ENCODE measurements at places on chromosomes 1 and 21.

DNA sequence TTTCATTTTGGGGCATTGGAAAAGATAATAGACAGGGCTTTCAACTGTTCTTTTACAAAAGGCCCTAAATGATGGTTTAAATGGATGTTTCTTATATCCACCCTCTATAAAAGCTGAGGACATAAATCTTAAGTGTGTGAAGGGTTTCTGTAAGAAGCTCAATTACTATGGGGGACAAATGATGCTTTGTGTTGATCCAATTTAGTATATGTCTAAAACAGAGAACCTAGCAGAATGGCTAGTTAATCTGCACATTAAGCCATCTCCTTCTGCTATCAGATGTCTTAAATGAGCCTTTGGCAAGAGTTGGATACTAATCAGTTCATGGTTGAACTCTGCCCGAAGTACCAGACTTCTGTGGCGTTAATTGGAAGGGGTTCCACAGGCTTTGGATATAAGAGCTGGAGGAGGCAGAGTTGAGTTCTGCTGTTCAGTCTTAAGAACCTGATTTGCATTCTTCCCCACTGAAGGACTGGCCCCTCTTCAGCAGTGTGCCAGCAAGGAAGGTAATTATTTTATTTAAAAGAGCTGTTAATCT lies 43.1 kb downstream of the PTGFRN start:
- DNase-seq, result peak; percentile 19

GRCh38 chr1:170498876-170499275 lies 33.1 kb upstream of the GORAB start:
- no peak for DNase-seq

DNA sequence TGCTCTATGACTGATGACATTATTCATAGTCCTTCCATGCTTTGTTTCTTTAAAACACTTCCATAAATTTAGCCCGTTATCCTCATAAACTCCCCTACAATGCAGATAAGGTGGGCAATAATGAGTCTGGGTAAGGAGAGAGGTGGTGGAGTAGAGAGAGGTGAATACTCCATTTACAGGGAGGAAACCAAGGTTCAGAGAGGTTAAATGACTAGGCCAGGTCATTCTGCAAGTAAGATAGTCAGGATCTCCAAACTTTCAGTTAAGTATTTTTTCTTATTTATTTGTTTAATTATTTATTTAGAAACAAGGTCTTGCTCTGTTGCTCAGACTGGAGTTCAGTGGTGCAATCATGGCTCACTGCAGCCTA lies 26.1 kb downstream of the PAFAH2 start:
- DNase-seq, result no peak

DNA sequence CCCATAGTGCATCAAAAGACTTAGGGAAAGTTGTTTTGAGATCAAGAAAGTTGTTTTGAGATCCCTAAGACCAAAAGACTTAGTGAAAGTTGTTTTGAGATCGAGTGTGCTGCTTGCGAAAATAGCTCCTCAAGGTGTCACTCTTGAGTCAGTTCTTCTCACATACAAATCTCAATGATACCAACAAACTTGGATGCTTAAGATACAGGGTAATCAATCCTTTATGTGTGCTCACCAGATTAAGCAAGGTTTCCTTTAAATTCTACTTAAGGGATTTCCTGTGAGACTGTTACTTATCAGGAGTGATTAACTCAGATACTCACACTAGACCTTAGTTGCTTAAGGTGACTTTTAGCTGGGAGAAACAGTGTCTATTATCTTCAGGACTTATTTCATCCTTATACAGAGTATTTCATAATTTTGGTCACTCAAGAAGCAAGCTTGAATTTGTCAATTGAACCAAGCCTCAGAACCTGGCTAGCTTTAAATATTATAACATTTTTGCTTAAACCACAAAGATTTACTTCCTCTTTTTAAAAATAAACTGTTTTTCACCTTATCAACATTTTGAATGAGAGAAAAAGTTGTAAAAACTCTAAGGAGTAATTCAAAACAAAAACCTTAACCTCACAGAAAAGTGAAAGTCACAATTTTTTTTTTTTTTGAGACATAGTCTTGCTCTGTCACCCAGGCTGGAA lies 8.0 kb upstream of the RLF start:
- peak; percentile 22 for DNase-seq

- no peak for DNase-seq
These were observed 55.6 kb upstream of the FMOD start for GRCh38 chr1:203406446-203407045.

DNA sequence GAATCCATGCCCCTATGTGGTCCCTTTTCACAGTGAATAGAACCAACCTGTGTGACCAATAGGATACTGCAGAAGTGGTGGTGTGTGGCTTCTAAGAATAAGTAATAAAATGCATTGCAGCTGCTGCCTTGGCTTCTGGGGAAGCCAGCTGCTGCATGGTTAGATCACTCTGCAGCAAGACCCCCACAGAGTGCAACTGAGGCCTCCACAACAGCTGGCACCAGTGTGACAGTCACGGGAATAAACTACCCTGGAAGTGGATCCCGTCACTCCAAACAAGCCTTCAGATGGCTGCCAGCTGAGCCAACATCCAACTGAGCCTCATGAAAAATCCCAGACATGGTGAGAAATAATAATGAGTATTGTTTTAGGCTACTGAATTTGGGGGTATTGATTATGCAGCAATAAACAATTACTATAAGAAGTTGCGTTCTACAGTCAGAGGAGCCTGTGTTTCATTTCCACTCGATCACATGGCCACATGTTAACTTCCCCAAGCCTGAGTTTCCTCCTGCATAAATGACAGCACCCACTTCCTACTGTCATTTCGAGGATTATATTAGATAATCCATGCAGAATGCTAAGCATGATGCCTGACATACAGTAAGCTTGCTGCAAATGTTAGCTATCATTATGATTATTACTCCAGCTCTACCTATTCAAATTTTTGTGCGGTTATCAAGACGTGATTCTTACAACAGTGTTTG lies 20.8 kb upstream of the COG2 start:
- no peak for DNase-seq

GRCh38 chr1:62198781-62199125 lies 4.1 kb downstream of the L1TD1 start:
- no peak for DNase-seq

- no peak for DNase-seq
These were observed 26.9 kb upstream of the C1orf174 start for GRCh38 chr1:3926956-3927355.

DNA sequence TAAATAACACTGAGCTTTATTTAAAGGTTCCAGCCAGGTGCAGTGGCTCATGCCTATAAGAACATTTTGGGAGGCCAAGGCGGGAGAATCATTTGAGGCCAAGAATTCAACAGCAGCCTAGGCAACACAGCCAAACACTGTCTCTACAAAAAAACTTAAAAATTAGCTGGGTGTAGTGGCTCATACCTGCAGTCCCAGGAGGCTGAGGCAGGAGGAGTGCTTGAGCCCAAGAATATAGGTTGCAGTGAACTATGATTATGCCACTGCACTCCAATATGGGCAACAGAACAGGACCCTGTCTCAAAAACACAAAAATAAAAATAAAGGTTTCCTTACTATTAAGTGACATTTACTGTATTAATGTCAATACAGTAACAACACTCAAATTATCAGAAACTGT lies 2.1 kb downstream of the TAF12 start:
- DNase-seq, result no peak

- DNase-seq, result no peak
These were observed 36.7 kb downstream of the ZNF695 start for GRCh38 chr1:246971090-246971721.

- DNase-seq, result peak; percentile 93
These were observed 49.6 kb downstream of the HSF2BP start for GRCh38 chr21:43609501-43610340.

DNA sequence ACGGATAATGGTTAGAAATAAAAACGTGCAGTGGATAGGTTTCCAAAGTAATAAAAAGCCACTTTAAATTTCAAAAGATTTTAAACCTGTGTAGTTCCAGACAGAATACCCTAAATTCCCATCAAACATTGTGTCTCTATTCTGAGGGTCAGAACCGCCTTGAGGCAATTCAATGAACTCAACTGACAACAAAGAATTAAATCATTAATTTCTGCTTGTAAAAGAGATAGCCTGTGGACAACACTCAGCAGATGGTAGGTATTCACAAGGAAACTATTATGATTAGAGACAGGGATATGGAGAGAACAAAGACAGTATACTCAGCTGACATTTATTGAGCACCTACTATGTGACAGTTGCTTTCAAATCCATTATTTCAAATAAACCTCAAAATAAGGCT lies 35.1 kb upstream of the JUN start:
- DNase-seq, result no peak

DNA sequence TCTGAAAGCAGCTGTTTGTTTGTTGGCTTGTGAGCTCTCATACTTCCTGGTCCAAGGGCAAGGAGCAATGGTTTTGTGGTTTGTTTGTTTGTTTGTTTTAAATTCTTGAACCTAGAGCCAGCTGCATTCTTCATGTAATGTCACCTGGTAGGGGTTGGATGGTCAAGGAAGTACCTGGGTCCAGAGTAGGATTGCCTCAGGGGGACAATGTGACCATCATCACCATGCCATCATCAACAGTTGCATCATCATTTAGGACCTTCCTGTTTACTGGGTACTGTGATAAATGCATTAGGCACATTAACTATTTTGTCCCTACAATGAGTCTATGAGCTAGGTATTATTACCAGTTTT lies 14.7 kb upstream of the MYOG start:
- no peak for DNase-seq

DNA sequence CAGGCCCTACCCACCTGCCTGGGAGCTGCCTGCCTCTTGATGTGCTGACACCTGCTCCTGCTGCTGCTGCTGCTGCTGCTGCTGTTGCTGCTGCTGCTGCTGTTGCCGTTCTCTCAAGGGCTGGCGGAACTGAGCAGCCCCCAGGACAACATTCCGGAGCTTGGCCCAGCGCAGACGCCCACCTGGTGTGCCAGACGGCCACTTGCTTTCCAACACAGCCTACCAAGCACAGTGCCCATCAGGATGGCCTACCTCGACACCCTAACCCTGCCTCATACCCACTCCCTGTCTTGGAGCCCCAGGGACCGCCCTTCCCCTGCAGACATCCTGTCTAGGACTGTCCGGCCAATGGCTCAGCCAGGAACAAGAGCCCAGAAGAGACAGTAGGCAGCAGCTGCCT lies 11.8 kb downstream of the DENND4B start:
- no peak for DNase-seq

DNA sequence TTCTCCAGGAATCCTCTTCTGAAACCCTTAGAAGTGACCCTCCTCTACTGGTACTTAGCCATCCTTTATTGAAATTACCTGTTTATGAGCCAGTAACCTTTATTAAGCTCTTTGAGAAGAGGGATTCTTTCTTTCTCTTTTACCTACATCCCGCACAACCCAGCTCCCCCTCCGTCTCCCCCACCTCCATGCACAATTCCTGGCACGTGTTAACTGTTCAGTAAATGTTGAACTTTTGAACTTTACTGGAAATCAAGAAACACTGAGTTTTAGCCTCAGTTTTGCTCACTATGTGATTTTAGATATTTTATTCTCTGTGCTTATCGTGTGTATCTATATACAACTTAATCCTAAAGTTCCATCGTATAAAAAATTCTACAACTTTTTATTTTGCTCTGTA lies 1.8 kb downstream of the TMED5 start:
- DNase-seq, result no peak

- no peak for DNase-seq
These were observed 307.0 kb upstream of the USP25 start for GRCh38 chr21:15422783-15423182.

GRCh38 chr1:152473887-152474537 lies 36.6 kb upstream of the LCE5A start:
- no peak for DNase-seq

DNA sequence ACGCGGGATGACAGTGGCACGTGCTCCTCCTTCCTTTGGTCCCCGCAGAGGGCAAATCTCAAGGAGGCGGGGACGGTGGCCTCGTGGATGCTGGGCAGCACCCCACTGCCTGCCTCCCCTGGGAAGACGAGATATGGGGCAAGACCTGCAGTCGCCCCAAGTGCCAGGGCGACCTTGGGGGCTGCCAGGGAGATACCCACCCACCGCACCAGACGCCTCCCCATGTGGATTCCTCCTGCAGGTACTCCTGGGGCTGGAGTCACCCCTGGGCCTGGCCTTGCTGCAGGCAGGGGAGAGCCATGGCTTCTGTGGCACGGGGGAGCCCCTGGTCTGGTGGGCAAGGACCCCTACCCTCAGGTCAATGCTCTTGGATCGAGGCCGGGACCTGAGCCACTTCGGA lies 5.9 kb upstream of the AURKAIP1 start:
- DNase-seq, result no peak

DNA sequence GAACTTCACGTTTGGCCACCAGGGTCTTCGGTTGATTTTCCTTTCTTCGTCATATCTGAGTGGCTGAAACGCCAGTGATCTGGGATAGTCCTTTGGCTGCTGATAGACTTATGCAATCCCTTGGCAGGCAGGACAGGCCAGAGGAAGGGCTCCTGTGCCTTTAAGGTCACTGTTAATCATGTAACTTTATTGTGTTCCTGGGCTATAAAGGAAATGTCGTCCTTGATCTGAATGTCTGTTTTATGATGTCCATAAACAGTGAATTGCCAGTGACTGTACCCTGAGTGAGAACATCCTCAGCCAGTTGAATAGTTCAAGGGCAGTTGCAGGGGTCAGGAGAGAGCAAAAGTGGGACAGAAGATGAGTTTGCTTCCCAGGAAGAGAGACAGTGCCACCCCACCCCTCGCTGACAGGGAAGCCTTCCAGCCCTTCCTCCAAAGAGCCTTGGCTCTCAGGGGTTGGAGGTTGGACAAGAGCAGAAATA lies 68.0 kb downstream of the PDE9A start:
- DNase-seq, result no peak

- no peak for DNase-seq
These were observed 444.7 kb downstream of the ADGRL2 start for GRCh38 chr1:82245345-82246014.

GRCh38 chr1:38420666-38421065 lies 374.1 kb upstream of the POU3F1 start:
- DNase-seq, result no peak

DNA sequence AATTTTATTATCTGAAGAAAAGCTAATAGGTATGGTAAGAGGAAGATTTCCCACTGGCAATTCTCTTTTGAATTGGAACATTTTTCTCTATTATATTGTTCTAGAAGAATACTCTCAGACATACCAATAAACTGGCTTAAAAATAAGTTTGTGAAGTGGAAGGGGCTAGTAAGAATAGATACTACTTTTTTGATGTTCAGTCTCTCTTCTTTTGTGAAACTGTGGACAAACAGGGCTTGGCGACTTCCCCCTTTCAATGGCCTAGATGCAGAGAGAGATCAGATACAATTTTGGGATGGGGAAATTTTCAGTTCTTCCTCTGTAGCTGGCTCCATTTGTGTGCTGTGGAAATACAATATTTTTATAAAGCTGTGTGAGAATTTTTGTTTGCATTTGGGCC lies 2.5 kb downstream of the PBX1 start:
- DNase-seq, result no peak

GRCh38 chr21:28378026-28378425 lies 614.7 kb downstream of the LTN1 start:
- DNase-seq, result no peak

GRCh38 chr1:203264052-203264501 lies 34.6 kb upstream of the CHIT1 start:
- DNase-seq, result no peak

DNA sequence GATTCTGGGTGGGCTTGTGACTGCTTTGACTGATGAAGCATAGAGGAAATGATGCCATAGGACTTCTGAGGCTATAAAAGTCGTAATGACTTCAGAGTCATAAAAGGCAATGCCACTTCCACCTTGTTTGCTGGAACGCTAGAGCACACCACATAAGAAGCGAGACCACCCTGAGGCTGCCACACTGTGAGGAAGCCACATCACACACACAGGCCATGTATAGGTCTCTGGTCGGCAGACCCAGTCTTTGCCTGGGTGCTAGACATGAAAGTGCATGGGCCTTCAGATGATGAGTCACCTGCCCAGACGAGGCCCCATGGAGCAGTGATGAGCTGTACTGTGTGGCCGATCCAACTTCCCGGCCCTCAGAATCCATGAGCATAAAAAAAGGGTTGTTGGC lies 14.2 kb upstream of the KANK4 start:
- DNase-seq, result no peak
